Stimulated activated CD4-positive, alpha-beta T cell treated with anti-CD3 and anti-CD28 coated beads, Interleukin-2, amount 100 ng/mL, for 24 hours (primary cell): ENCODE measurements at places on chromosomes 3 and 15.

- DNase-seq, result no peak
These were observed 59.2 kb downstream of the RSRC1 start for GRCh38 chr3:158169091-158169491.

GRCh38 chr15:64006642-64007041 is 39.6 kb downstream of the DAPK2 start:
- no peak for DNase-seq

GRCh38 chr15:96585484-96586386 is 255.2 kb downstream of the NR2F2 start:
- no peak for DNase-seq

DNA sequence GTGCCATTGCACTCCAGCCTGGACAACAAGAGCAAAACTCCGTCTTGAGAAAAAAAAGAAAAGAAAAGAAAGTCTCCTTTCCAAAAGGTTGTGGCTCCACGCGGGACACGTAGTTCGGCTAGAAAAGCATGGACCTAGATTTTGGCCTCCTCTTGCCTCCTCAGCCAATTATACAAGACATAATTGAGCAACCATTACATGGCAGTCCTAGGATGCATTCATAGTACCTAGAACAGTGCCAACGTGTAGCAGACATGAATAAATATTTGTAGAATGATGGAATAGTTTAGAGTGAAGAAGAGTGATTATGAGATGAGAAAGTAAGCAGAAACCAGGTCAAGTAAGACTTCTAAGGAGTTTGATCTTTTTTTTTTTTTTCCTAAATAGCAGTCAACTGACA is 112.5 kb downstream of the ZNF609 start:
- DNase-seq, result no peak

GRCh38 chr3:148360051-148360450 is 337.7 kb upstream of the AGTR1 start:
- DNase-seq, result no peak

DNA sequence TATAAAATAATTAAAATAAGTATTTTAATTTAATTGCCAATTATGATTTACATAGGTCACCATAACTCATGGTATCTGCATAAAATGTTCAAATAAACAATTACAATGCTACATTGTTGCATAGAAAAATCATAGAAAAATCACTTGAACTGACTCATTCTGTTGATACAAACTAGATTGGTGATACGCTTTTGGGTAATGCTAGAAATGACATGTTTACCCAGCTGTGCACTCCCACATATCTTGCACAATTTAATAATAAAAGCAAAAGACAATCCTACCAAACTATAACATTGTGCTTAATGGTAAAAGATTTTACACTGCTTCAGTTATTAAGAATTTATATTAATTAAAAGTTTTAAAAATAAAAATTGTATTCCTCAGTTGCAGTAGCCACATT is 45.8 kb upstream of the FBXL22 start:
- no peak for DNase-seq

DNA sequence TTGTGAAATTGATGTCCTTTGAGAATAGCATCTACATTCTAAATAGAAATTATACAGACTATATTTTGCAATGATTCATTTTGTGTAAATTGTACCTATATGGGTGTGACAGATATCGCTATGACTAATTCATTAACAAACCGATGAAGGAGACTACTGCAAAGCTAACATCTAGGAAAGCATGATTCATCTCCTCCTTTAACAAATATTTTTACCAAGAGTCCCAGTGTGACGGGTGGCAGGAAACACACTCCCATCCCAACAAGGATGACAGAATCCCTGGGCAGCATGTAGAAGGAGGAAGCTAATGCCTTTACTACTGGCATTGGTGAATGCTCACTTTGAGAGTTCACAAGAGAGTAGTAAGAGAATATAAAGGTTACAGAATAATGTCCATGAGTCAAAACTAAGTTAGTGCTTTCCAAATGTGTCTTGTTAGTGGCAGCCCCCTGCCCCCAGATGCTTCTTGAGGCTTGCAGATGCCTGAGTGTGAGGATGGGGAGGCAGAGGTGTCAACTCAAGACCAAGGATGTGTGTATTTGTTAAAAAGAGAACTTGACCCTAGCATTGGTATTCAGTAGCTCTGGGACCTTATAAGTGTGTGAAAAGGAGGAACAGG is 180.6 kb downstream of the FMN1 start:
- no peak for DNase-seq

- no peak for DNase-seq
These were observed 768.6 kb upstream of the GOLIM4 start for GRCh38 chr3:168864107-168865021.

DNA sequence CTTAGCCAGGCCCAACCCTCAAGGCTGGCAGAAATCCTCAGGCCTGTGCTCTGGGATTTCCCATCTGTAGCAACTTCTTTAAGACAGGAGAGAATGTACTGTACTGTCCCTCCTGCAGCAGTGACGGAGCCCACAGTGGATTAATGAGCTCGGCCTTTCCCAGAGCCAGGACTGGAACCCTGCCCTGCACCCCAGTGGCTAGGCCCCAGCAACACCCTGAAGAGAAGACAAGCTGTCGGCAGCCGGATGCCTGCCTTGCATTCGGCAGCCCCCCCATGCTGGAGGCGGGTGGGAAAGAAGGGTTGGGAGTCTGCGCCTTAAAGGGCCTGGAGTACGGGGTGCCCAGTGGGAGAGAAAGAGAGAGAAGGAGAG is 32.0 kb downstream of the KLHL25 start:
- no peak for DNase-seq

GRCh38 chr15:81299156-81299555 is 24.8 kb downstream of the STARD5 start:
- DNase-seq, result no peak

GRCh38 chr3:50714946-50715345 is 40.2 kb downstream of the DOCK3 start:
- DNase-seq, result no peak

DNA sequence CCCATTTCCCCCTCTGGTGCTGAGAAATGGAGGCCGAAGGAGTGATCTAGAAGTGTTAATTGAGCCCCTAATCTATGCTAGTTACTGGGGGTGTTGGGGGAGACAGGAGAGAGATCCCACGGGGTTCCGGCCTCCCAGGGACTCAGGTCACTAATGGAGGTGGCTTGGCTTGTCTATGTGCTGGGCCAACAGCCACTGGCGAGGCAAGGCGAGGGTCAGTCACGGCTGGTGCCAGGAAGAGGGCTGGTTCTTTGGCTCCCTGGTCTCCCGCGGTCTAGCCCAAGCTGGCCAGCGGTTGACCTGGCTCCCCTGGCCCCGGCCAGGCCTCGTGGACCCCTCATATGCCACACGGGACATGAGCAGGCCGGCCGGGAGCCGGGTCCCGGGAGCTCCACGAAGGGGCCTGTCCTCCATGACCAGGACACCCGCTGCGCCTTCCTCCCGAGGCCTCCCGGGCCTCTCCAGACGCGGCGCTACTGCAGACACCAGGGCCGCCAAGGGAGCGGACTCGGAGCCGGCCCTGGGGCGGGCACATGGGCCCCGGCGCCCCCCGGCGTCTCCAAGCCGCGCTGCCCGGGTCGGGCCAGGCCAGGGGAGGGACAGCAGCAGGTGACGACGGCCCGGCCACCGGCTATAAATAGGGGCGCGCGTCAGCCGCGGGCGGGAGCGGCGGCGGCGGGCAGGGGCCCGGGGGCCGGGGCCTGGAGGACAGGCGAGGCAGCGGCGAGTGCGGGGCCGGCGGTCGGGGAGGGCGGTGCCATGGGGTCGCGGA is at the start of gene ALPK3:
ALPK3 (plus strand) TSS at position 663 of the 772 bp plus-strand sequence; CDS start at position 760, 97 bp downstream.
- no peak for DNase-seq

GRCh38 chr15:73781038-73781925 is 28.1 kb upstream of the INSYN1 start:
- DNase-seq, result peak; percentile 12

GRCh38 chr3:124221422-124221821 is 229.5 kb upstream of the ROPN1 start:
- no peak for DNase-seq

GRCh38 chr3:140899363-140899762 is 42.3 kb upstream of the SLC25A36 start:
- no peak for DNase-seq

DNA sequence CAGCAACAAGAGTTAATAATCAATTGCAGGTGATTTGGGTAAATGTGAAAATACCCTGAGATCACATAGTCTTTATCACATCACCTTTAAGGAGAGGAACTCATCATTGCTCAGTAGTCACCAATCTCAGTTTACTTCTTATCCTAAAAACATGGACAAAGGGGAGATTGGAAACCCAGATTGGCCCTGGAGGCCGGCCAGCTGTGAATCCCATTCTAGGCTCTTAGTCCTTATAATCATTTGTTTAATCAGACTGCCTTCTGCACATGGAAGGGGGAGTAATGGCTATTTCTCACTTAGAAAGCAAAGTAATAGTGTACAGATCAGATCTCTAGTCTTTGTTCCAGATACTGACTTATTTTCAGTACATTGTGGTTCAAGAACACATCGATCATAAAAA is 37.2 kb upstream of the CPB1 start:
- no peak for DNase-seq

- DNase-seq, result no peak
These were observed 39.2 kb downstream of the TFRC start for GRCh38 chr3:196042673-196043072.

- no peak for DNase-seq
These were observed 75.3 kb downstream of the ZNF609 start for GRCh38 chr15:64535460-64536243.

DNA sequence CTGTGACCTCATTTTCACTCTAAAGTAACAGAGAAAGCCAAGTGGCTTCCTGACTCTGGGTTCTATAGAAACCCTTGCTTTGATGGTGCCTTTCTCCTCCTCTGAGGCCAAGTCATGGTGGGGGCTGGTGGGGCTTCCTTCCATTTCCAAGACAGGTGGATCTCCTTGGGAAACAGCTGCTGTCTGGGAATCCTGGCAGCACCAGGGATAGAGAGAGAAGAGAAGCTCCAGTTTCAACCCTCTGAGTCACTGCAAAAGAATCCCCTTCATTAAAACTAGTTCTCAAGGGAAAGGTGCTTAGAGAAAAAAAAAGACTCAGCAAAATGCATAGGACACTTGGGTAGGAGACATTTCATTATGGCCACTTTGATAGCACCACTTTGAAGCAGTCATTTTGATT is 614.4 kb downstream of the FHIT start:
- no peak for DNase-seq

- no peak for DNase-seq
These were observed 3.8 kb upstream of the FOXB1 start for GRCh38 chr15:60000113-60000823.

DNA sequence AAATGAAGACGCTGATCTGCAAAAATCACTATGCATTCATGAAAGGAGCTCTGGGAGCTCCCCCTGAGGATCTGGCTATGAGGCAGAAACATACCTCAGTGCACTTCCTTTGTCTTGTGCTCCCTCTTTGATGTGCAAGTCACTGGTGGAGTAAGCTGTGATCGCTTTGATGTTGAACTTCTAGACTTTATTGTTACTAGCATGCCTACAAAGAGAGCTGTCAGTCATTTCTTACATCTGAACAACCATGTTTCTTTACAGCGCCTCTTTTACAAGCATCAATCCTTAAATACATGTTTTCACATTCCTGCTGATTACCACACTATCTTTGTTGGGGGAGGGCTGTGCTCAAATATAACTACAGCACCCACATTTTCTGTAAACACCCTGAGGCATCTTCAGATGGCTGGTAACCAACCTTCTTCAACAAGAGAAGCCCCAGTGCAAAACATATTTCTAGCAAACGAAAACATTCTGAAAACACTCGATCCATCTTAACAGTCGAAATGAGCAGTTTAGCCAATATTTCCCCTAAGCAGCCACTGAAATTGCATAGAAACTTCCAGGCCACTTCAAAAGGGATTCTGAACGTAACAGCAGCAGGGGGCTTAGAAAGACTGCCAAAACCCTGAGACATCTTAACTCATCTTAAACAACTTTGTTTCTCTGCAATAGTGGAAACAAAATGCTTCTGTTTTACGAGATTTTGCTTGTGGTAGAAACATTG is 101.9 kb upstream of the ICE2 start:
- DNase-seq, result peak; percentile 48

DNA sequence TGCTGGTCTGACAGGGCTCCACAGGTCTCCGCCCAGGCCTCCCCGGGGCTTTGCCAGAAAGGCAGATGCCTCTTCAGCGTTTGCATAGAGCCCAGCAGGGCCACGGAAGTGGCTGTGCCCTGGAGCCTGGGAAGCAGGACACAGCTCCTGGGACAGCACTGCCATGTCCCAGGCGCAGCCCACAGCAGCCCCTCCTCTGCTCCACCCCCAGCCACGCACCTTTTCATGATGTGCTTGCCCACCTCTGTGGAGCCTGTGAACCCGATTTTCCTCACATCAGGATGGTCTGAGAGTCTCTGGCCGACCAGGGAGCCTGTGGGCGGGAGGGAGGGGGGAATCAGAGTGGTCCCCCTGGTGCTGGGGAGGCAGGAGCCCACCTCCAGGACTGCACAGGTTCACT is 33.9 kb upstream of the SLC41A3 start:
- DNase-seq, result peak; percentile 5

DNA sequence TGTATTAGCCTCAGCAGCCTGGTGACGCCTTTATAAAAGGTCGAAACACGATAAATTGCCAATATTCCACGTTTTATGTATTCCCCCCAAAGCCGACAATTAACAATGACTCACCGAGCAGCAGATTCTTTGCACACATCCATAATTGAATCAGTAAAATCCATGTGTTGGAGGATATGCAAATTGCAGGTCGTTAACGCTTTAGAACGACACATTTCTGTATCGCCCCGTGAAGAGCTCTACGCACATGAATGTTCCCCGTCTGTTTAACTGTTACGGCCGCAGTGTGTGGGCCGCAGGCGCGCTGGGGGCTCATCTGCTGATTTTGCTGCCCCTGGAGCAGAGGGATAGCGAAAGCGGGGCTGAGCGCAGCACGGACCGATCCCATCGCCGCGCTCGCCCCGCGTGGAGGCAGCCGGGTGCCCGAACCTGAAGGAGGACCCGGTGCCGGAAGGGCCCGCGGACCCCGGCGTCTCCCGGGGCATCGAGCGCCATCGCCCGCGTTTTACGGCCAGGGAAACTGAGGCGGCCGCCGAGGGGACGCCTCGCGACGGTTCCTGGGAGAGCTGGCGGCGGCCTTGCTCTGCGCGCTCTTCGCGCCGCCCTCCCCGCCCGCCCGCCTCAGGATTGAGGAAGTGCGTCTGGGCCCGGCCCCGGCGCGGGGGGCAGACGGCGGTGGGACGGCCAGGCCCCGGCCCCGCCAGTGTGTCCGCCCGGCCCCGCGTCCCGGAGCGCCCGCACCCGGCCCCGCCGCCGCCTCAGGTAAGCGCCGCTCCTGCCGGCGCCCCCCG is at the start of gene LRRK1:
LRRK1 (plus strand) TSS at position 668 of the 791 bp plus-strand sequence. CDS start 5,276 bp downstream, outside the sequence.
- no peak for DNase-seq

DNA sequence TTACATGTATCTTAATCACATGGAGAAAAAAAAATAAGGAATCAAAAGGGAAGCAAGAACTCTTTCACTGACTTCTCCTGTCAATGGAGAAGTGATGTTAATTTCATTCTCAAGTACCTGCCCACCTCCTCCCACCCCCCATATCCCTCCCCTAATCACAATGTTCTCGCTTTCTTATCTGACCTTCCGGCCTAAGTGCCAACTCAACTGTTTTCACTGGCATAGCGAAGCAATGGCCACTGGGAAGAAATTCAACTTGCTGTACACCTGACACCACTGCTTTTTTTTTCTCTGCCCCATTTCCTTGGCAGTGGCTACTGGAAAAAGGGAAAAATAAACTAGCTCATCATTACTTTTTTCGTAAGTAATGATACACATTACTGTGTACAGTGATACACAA is 3.8 kb downstream of the SGO1 start:
- no peak for DNase-seq

- DNase-seq, result no peak
These were observed 132.6 kb upstream of the TBL1XR1 start for GRCh38 chr3:177329854-177330253.
